Central memory CD8-positive, alpha-beta T cell (primary cell): ENCODE measurements at places on chromosomes 16 and 17.

- no peaks in the 10 kb centered on the region for H3K27me3 ChIP-seq
- H3K4me1 ChIP-seq = no peaks in the 10 kb centered on the region
- H3K36me3 ChIP-seq = peaks cover 2% of the 10 kb centered on the region
- no peak overlapping the region for H3K4me3 ChIP-seq
Measured at GRCh38 chr16:1093284-1094123, 2.5 kb downstream of the C1QTNF8 start.

DNA sequence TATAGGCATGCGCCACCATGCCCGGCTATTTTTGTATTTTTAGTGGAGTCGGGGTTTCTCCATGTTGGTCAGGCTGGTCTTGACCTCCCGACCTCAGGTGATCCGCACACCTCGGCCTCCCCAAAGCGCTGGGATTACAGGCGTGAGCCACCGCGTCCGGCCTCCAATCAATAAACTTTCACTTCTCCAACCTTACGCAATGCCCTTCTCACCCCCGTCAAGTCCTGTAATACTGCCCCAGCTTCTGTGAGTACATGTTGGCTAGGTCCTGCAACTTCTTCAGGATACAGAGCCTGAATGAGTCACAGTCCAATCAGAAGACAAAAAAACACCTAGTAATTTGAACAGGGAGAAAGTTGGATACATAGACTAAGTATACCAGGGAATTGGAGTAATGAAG lies 47.1 kb upstream of the PHOSPHO1 start:
- no peak for DNase-seq
- H3K4me1 ChIP-seq = no peaks in the 10 kb centered on the region
- no peak overlapping the region for H3K27ac ChIP-seq
- H3K4me3 ChIP-seq = no peak overlapping the region

GRCh38 chr17:2338315-2338657 lies 985 bp downstream of the SGSM2 start:
- no peaks in the 10 kb centered on the region for H3K27me3 ChIP-seq
- H3K4me1 ChIP-seq = peaks cover 21% of the 10 kb centered on the region
- DNase-seq = no peak
- H3K4me3 ChIP-seq = peak overlapping the region; percentile 83
- H3K36me3 ChIP-seq = peaks cover 20% of the 10 kb centered on the region
- peak overlapping the region; percentile 32 for H3K27ac ChIP-seq

- peaks cover 3% of the 10 kb centered on the region for H3K36me3 ChIP-seq
- H3K27ac ChIP-seq = no peak overlapping the region
- no peaks in the 10 kb centered on the region for H3K27me3 ChIP-seq
- DNase-seq = no peak
- H3K4me3 ChIP-seq = no peak overlapping the region
- no peaks in the 10 kb centered on the region for H3K4me1 ChIP-seq
Measured at GRCh38 chr17:56824503-56824902, 9.2 kb downstream of the C17orf67 start.

DNA sequence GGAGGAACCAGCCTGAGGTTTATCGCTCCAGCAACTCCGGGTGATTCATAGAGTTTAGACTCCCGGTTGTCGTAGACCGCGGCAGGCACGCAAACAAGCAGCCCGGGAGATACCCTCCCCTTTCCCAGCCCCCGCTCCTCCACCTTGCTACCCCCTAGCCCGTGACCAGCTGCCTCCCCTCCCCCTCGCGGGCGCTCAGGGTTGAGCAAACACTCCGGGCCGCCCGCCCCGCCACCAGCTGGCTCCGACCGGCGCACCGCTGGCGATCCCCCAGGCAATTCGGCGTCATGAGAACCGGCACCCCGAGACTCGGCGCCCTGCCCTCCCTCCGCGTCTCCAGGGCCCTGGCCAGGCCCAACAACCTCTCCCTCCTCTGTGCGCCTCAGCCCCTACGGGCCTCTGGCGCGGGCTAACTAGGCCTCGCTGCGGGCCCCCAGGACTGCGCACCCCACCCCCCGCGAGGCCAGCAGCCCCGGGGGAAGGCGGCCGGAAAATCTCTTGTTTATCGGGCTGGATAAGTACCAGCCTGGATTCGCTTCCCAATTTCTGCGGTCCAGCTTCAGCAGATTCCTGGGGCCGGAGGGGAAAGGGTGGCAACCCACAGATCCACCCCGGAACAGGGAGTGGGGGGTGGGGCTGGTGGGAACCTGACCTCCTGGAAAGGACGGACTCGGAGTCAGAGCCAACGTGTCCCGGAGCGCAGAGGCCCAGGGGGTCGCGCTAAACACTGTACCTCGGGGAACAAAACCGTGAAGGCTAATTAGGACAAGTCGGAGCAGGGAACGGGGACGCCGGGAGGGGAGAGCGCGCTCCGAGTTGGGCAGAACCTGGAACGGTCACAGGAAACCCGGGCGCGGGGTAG lies 951 bp upstream of the GPRC5C start:
- H3K4me1 ChIP-seq = no peaks in the 10 kb centered on the region
- peak overlapping the region; percentile 71 for H3K4me3 ChIP-seq
- DNase-seq = no peak
- peaks cover 4% of the 10 kb centered on the region for H3K36me3 ChIP-seq
